ENCODE measurements at places on chromosomes 1 and 21.

- DNase-seq = no peak
These were observed 17.1 kb downstream of the VN1R5 start for GRCh38 chr1:247273013-247273412.

DNA sequence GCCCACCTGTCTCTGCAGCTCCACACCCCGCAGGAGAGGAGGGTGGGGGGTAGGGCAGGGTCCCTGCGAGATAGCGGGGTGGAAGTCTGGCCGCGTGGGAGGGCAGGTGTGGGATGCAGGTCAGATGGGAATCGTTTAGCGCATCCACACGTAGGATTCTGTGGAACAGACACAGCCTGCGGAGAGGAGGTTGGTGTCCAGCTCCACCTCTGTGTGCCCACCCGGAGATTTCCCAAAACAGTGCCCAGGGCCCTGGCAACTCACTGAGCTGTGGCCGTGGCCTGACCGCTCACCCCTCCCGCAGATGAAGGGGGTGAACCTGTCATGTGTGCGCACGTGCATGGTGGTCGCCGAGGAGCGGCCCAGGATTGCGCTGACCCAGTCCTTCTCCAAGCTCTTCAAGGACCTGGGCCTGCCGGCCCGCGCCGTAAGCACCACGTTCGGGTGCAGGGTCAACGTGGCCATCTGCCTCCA lies 46.9 kb downstream of the S100B start:
- DNase-seq = no peak

DNA sequence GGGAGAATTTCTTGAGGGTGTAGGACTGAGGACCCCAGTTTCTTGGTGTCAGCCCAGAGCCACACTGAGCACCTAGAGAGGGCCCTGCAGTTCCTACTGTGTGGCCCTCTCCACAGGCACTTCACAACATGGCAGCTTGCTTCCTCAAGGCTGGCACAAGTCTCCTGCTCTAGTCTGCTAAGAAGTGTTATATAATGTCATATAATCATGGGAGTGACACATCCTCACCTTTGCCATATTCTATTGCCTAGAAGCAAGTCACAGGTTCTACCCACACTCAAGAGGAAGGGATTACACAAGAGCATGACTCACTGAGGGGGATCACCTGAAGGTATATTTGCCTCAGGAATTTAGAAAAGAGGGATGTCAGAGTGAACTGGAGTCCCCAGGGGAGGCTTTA lies 5.5 kb upstream of the SNX27 start:
- no peak for DNase-seq

GRCh38 chr1:31397360-31398095 lies 15.5 kb upstream of the SERINC2 start:
- no peak for DNase-seq

GRCh38 chr21:43790010-43790524 lies 690 bp downstream of the RRP1 start:
- DNase-seq = no peak

DNA sequence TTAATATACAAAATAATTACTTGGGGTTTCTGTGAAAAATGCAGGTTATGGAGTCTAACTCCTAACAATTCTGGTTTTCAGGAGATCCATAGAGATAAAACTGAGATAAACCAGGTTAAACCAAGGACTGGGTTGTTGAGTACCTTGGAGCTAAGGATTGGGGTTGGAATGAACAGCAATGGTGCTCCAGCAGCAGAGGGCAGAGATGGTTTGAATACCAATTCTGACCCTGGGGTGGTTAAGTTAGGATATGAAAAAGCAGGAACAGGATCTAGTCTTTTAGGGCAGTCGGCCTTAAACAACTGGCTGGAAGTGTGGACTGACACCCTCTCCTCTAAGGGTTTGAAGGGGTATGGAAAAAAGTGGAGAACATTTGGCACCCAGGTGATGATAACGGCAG lies 53.0 kb downstream of the UROD start:
- no peak for DNase-seq

- no peak for DNase-seq
These were observed 11.6 kb downstream of the PCBP3 start for GRCh38 chr21:45655124-45655523.

DNA sequence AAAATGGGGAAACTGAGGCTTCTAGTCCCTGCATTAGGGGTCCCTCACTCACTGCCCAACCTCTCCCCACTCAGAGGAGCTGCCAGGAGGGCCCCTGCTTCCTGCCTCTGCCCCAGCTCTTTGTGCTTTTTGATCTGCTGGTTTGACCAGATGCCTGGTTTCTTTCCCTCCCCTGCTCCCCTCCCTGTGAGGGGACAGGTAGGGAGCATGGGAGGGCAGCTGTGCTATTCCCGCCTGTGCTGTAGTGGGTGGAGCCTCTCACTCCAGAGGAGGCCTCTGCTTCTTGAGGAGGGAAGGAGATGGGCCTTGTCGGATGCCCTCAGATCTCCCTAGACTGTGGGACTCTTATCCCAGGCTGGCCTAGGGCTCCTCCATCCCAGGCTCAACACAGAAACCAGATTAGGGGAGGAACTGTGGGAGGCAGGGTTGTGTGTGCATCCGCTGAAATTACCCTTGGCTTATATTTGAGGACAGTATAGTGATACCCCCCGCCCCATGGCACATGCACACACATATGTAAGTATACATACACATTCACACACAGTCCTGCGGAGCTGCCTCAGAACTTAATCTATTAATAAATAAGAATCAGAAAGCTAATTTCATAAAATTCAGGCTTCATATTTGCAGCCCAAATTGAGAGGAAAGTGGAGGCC lies 4.6 kb downstream of the BOLA1 start:
- DNase-seq = no peak

DNA sequence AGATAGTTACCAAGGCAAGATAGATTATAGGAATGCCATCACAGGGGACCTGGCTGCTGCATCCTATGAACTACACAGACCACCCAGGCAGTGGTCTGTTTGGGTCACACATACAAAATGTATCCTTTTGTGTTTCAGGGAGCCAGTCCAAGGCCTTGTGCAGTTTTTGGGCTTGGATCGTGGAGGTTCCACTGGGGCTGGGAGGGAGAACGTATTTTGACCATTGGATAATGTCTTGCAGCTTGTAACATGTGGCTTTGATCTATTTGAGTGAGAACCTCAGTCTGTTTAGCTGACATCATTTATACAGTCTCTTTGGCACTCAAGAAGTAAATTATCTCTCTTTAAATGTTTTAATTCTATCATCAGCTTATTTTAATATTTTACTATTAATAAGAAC lies 147.3 kb downstream of the DUSP10 start:
- DNase-seq = no peak

All from OCI-M1 (cell line).